H9 (cell line): ENCODE measurements at places on chromosomes 7 and 10. TPM values are rescaled to one million over a fixed set of nuclear protein-coding genes. Genes with fewer than 3 reads are reported as not detected.
A peak's percentile ranks its signal among the peaks of the same experiment; 100 is the strongest.

DNA sequence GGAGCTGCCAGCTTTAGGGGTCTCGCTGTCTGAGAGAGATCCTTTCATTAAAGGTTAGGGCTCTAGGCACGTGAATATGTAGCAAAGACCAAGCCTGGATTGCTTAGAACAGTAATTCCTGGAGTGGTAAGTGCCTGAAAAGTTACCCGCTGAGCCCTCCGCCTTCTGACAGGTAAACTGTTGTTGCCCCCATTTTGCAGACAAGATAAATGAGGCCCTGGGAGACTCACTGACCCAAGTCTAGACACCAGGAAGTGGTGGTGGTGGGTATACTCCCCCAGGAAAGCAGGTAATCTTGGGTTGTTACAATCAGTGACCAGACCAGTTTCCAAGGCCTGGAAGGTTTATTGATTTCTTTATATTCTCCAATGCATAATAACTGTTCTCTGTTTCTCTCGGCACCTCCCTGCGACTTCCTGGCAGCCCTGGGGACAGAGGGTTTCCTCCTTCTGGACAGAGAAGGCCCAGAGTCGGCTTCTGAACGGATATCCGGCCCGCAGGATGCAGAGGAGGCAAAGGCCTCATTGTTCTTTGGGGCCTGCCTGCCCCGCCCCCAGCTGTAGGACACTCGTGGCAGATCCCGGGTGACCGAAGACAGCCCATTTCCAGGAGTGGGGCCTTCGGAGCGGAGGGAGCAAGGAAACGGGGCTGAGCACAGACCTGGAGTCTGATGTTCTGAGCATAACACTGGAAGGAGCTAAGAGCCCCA, 1.3 kb upstream of the GRK5 start:
- DNase-seq = peak; percentile 49

OPALIN gene
- not detected in 2 replicates for total RNA-seq

TRIM73 gene
- 2.7 and 2.9 TPM in 2 replicates for total RNA-seq

INTS1 gene
- 133 and 135 TPM in 2 replicates for total RNA-seq

- DNase-seq = no peak
These were observed 414.8 kb downstream of the PHTF2 start for GRCh38 chr7:78213402-78213801.

DNA sequence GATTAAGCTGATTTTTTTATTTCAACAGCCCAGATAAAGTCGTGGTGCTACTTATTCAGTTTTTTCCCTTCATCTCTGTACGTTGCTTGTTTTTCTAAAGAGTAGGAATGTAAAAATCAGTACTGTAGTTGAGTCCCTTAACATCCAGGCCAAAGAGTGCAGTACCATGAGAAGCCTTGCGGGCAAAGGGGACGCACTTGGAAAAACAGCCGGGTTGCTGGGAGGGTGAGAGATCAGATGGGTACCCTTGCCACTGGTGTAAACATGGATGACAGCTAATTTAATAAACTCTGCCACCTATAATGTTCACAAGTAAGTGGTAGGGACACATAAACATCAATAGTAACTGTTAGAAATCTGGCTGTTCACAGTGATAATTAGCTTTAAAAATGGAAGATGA, 175.9 kb downstream of the POU6F2 start:
- DNase-seq = peak; percentile 33

DNA sequence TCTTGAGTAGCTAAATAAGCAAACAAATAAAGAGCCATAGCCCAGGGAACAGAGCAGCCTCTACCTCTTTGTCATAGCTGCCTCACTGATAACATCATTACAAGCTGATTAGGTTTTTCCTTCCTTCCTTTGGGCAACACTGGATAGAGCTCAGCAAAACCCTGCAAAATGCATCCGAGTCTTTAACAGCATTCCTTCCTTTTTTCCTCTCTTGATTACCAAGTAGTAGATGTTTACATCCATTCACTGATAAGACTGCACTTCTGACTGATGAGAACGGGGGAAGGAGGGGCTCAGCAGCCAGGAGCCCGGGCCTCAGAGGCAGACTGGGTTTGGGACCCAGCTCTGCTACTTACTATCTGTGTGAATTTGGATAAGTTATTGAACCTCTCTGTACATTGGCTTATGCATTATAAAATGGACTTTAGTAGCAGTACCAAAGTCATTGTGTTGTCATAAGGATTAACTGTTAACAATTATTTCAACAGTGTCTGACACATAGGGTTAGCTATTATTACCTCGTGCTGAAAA, 214.2 kb downstream of the ANK3 start:
- DNase-seq = no peak

- no peak for DNase-seq
These were observed 109.9 kb downstream of the HERPUD2 start for GRCh38 chr7:35584990-35585389.

CUZD1 gene
- 17.2 and 19.4 TPM in 2 replicates for total RNA-seq

STAM gene
- 26.9 and 29.3 TPM in 2 replicates for total RNA-seq

DNA sequence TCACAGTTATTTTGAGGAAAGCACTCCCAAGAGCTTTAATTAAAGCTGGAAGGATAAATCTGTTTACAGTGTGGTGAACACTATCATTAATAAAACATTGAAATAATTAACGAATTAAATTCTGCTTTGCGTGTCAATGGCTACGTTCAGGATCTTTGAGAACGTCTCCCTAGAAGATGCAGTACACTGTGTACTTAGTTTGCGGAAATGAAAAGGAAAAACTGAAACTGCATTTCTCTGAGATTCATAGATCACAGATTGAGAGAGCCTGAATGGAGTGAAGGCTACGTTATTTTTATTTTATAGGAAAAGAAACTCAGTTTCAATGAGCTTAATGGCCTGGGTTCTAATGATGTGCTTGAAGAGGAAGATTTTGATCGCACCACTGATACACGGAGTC, 85.3 kb downstream of the NRP1 start:
- no peak for DNase-seq

- DNase-seq = no peak
These were observed 67.8 kb upstream of the ATP6V0A4 start for GRCh38 chr7:138865843-138866242.

DNA sequence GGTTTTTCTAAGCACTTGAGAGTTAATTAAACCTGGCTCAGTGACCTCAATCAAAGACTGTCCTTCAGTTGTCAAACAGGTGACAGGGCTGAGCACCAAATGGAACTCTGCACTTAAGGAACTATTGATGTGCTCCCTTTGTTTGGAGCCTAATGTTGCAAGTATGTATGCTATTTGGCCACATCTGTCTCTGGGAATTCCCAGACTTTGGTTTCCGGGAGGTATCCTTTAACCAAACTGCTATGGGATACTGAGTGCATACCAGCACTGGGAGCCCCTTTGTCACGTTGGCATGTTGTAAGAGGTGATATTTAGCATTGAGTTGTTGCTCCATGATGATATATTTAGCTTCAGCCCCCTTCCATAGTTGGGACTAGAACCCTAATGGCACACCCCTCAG, 25.2 kb downstream of the ASZ1 start:
- DNase-seq = no peak

GPER1 gene
- 0.22 TPM in 1 of 2 replicates, not detected in the other for total RNA-seq

DNA sequence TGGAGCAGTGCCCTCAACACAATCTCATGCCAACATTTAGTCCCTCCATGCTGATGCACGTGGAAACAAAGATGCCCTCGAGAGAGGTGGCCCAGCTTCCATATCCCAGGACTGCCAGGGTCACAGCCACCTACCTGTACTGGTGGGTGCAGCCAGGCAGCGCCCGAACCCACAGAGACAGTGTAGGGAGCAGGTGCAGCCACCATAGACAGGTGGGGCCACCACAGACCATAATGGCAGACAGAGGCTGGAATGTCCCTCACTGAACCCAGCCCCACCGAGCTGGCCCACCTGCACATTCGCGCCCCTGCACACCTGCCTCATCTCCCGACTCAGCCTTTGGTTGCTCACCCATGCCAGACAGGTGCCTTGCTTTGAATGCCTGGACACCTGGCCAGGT, 18.3 kb upstream of the CPXM2 start:
- no peak for DNase-seq

- DNase-seq = no peak
These were observed 41.9 kb upstream of the FRMD4A start for GRCh38 chr10:14372606-14373005.

GRCh38 chr10:64059884-64060283, 538.7 kb downstream of the REEP3 start:
- no peak for DNase-seq

PNLIPRP3 gene
- not detected in 2 replicates for total RNA-seq

- DNase-seq = no peak
These were observed 51.3 kb downstream of the MDFIC start for GRCh38 chr7:114973147-114973546.

HABP2 gene
- total RNA-seq = not detected in 2 replicates
